ENCODE measurements at places on chromosomes 12 and 14. TPM values are rescaled to one million over a fixed set of nuclear protein-coding genes. Genes with fewer than 3 reads are reported as not detected.

GRCh38 chr14:101357038-101357437 is 204.3 kb upstream of the DIO3 start:
- peaks cover 14% of the 10 kb centered on the region for H3K36me3 ChIP-seq
- no peaks in the 10 kb centered on the region for H3K4me1 ChIP-seq
- no peaks in the 10 kb centered on the region for H3K27me3 ChIP-seq
- H3K4me3 ChIP-seq = no peak overlapping the region
- H3K27ac ChIP-seq = no peak overlapping the region
- DNase-seq = no peak

- H3K27ac ChIP-seq = no peak overlapping the region
- no peak overlapping the region for H3K4me3 ChIP-seq
- no peaks in the 10 kb centered on the region for H3K36me3 ChIP-seq
- H3K27me3 ChIP-seq = no peaks in the 10 kb centered on the region
- DNase-seq = no peak
Measured at GRCh38 chr14:59755409-59756135, 115.0 kb downstream of the RTN1 start.

GRCh38 chr12:88923631-88924030 is 343.4 kb upstream of the KITLG start:
- H3K36me3 ChIP-seq = no peaks in the 10 kb centered on the region
- no peak overlapping the region for H3K4me3 ChIP-seq
- H3K4me1 ChIP-seq = peaks cover 3% of the 10 kb centered on the region
- no peak overlapping the region for H3K27ac ChIP-seq

Gene LGR5
- 0.09 TPM for total RNA-seq

- H3K27me3 ChIP-seq = no peaks in the 10 kb centered on the region
- no peak overlapping the region for H3K27ac ChIP-seq
- H3K36me3 ChIP-seq = no peaks in the 10 kb centered on the region
Measured at GRCh38 chr14:97267509-97267908, 470.3 kb downstream of the VRK1 start.

DNA sequence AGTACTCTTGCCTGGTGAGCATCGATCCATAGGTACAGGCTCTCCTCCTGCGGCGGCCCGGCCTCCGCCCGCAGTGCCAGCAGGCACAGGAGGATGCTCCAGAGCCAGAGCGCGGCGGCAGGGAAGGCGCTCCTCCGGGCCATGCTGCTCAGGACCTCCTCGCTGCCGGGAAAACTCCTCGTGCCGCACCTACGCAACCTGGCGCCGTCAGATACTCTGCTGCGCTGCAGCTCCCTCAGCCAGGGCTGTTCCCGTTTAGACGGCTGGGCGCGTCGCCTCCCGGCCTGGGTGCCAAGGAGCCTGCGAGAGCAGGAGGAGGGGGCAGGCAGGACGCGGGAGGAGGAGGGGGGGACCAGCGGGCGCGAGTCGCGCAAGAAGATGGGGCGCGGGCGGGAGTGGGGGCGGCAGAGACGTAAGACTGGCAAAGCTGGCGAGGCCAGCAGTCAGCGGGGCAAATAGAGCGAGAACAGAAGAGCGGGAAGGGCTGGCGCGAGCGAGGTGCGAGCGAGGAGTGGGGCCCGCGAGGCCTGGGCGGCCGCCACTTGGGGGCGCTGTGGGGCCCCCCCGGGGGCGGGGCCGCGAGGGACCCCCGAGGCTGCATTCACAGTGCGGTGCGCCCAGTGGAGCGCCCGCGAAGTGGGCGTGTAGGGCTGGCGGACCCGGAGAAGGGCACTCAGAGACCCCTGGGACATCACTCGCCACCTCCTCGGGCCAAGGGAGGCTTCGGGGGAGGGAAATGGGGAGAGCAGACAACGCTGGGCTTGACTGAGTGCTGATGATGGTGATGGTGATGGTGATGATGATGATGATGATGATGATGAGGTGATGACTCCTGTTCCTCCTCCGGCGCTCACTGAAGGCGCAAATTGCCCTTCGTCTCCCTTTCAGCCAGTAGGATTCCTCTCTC is at the start of gene WIF1:
Gene WIF1, minus strand, starts transcription at position 257 of the 907 bp plus-strand sequence. Its CDS starts 114 bp downstream, at position 143.
- peak; percentile 89 for DNase-seq
- H3K36me3 ChIP-seq = no peaks in the 10 kb centered on the region
- peak within 1 kb of the TSS; percentile 49 for H3K4me3 ChIP-seq
- H3K27me3 ChIP-seq = peaks cover 2% of the 10 kb centered on the region
- H3K27ac ChIP-seq = no peak within 1 kb of the TSS
